ENCODE measurements at places on chromosomes 6 and 20. TPM values are rescaled to one million over a fixed set of nuclear protein-coding genes. Genes with fewer than 3 reads are reported as not detected.

LINC00237 gene
- polyA plus RNA-seq: 0.22 TPM

EPPIN gene
- polyA plus RNA-seq: 0.06 TPM

SLC17A1 gene
- not detected for polyA plus RNA-seq

NMBR gene
- 0.11 TPM for polyA plus RNA-seq

NANP gene
- 2.7 TPM for polyA plus RNA-seq

AVP gene
- polyA plus RNA-seq: 0.42 TPM

BPI gene
- not detected for polyA plus RNA-seq

MOXD1 gene
- polyA plus RNA-seq: 3.5 TPM

FAM209A gene
- polyA plus RNA-seq: 0.15 TPM

OR12D3 gene
- not detected for polyA plus RNA-seq

TOX2 gene
- polyA plus RNA-seq: 2.5 TPM
